ENCODE measurements at places on chromosomes 12 and 14. TPM values are rescaled to one million over a fixed set of nuclear protein-coding genes. Genes with fewer than 3 reads are reported as not detected.

KRT6A gene
- total RNA-seq, result not detected

KRT78 gene
- not detected for total RNA-seq

SLC10A1 gene
- not detected for total RNA-seq

NOVA1 gene
- total RNA-seq, result 34.6 TPM

FOXN4 gene
- under 0.01 TPM for total RNA-seq

ITGA5 gene
- total RNA-seq, result 3.7 TPM

GRCh38 chr12:67469666-67470065, 178.9 kb upstream of the DYRK2 start:
- DNase-seq, result no peak

DNA sequence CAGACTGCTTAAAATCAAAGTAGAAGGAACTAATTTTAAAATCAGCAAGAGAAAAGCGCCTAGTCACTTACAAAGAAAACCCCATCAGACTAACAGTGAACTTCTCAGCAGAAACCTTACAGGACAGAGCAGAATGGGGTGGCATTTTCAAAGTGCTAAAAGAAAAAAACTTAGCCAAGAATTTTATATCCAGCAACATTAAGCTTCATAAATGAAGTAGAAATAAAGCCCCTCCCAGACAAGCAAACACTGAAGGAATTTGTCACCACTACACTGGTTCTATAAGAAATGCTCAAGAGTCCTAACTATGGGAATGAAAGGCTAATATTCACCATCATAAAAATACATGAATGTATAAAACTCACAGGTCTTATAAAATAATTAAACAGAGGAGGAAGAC, 6.4 kb upstream of the ZNF268 start:
- DNase-seq, result no peak

GRCh38 chr12:131616738-131617137, 94.2 kb upstream of the SFSWAP start:
- DNase-seq, result no peak

DNA sequence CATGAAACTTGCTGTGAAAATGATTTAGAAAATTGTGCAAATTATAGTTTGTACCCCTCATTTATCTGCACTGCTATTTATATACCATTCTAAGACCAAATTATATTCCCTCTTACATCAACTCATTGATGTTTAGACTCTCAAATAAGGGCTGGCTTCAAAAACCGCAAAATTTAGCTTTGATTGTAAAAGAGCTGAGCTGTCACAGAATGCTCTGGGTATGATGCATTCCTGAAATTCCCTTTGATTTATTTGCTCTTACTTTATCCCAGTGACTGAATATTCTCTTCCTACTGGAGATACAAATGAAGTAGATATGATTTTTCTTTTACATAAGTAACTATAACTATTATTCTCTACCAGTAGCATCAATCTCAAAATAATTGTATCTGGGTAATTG, 78.0 kb upstream of the TMTC2 start:
- DNase-seq, result no peak

DNA sequence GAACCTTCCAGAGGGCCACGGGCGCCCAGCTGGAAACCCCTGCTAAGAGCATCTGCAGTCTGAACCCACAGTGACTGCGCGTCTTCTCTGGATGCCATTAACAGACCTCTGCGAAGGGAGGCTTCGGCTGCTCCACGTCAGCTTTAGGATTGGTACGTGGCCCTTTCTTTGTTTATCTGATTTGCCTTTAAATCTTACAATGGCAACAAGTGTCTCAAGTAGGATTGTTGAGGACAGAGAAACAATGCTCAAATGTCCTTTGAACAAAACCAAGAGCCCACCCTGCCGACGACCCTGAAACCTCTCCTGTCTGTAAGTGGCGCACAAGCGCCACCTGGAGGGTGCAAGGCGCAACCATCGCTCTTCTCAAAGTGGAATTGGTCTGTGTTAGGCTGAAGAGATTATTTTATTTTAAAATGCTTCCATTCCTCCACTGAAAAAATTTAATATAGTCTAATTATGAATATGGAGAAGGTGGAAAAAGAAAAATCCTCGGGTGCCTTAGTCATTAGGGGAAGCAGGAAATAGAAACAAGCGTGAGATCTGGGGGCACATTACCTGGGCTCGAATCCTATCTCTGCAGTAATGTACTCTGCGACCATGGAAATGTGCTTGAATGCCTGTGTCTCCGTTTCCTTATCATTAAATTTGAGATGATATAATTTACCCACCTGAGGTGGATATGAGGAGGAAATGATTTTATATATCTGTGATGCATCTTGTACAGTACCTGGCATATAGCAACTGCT, 82.6 kb upstream of the PTPRB start:
- DNase-seq, result peak; percentile 24

DNA sequence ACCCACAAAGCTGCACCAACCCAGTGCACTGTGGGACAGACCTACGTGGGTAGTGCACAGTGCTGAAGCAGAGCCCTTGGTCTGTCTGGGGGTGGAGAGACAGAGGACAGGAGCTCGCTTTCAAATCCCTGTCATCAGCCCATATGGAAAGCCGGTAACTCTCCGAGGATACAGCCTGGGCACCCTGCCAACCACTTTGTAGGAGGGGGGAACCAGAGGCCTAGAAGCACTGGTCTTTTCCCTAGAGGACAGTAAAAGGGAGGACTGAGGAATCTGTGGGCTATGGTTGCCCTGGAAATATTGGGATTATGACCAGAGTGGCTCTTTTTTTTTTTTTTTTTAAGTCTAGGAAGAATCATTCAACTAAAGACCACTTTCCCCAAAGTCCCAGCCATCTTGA, 74.3 kb downstream of the MAP3K9 start:
- no peak for DNase-seq

DNA sequence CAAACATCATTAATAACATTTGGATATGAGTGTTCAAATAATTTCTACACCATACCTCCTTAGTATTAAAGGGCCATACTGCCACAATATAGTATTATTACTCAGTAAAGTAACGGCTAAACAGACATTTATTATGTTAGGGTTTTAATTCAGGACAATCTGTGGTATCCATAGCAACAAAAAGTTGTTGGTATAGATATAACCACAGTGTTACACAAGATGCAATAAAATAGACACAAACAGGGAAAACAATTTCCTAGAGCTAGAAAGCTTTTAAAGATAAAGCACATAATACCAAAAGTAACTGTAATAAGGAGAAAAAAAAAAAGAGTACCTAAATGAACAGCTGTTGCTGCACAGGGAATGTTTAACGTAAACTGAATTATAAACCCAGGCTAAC, 16.1 kb downstream of the CNIH1 start:
- no peak for DNase-seq

GRCh38 chr12:109466821-109467220, 10.3 kb downstream of the KCTD10 start:
- DNase-seq, result no peak

DNA sequence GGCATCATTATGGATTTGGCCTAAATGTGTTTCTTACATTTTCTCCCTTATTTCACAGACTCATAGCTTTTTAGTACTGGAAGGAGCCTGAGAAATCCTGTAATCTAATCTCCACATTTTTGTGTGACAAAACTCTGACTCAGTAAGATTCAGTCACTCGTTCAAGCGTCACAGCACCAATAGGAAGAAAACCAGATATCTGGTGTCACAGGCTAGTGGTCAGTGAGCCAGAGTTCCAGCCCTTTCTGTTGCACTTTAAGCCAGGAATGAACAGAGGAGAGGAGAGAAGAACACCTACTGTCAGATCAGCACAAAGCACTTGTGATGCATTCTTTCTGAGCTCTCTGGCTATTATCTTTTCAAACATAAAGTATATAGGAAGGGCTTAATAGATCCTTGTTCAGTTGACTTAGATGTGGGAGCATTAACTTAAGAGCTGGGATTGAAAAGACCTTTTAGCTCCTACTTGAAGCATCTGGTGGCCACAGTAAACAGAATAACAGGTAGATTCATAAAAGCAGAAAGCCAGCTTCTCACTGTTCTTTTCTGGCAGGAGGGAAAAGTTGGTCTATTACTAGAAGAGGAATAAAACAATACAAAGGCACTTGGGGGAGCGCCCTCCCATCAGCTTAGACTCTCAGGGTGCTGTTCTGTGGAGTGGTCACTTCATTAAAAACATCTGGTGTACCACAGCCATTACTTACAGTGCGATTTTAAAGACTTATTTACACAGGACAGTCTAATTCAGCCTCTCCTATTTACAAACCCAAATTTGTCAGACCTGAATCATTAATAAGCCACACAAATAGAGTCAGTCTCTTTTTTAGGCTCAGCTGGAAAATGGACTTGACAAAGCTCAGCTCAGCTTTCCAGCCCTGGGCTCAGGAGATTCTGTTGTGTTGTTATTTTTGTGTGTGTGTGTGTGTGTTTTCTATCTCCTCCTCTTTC, 12.2 kb upstream of the NID2 start:
- no peak for DNase-seq

- DNase-seq, result no peak
Observed at GRCh38 chr14:70887737-70888499, 19.3 kb upstream of the PCNX1 start.

GRCh38 chr12:131242741-131243496, 289.2 kb downstream of the ADGRD1 start:
- DNase-seq, result no peak

DNA sequence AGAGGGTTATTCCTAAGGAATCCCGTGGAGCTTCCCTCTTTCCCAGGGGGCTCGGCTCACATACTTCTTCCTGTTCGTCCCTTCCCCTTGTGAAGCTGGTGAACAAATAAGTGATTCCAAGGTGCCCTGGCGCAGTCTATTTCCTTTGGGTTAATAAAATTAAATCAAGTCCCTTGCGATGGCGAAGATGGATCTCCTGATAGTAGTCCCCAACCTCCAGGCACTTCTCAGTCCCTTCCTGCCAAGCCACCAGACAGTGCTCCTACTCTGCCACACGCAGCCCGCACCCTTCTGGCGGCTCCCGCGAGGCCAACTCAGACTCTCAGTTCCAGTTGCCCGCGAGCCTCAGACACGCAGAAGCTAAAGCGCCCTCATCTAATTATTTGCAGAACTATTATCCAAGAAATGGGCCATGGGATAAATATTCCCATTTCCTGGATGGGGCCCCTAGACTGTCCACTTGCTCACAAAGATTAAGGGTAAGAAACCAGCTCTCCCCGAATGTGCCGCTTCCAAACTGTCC, 2.4 kb upstream of the SIX6 start:
- no peak for DNase-seq

DNA sequence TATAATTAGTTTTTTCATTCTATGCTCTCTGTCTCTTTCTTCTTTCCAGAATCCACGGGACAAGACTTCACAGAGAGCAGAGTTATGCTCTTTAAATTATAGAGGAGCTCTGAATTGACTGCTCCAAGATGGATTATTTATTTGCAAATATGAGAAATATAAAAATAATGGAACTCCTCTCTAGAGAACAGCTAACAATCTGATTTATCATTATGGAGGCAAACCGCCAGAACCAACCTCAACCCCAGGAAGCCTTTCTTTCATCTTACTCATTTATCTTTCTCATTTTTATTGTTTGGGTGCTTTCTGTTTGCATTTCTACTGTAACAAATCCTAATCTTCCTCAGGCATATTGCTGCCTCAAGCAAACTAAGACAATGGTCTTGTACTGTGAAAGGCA, 216.5 kb downstream of the C12orf50 start:
- no peak for DNase-seq

- no peak for DNase-seq
Observed at GRCh38 chr14:26687301-26687837, 89.5 kb upstream of the NOVA1 start.

- no peak for DNase-seq
Observed at GRCh38 chr12:106204312-106204711, 43.5 kb downstream of the CKAP4 start.

DNA sequence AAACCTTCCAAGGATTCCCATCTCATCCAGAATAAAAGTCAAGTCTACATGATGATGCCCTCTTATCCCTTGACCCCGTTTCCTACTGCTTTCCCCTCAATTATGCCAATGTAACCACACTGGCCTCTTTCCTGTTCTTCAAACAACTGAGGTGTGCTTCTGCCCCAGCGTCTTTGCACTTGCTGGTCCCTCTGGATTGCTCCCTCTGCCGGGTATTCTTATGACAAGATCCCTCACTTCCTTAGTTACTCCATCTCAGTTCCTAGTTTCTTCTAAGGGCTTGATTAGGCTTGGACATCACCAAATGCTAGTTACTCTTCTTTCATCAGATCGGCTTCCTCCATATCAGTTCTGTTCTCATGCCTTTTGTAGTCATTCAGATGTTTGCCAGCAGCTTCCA, 32.7 kb upstream of the PELI2 start:
- no peak for DNase-seq

DNA sequence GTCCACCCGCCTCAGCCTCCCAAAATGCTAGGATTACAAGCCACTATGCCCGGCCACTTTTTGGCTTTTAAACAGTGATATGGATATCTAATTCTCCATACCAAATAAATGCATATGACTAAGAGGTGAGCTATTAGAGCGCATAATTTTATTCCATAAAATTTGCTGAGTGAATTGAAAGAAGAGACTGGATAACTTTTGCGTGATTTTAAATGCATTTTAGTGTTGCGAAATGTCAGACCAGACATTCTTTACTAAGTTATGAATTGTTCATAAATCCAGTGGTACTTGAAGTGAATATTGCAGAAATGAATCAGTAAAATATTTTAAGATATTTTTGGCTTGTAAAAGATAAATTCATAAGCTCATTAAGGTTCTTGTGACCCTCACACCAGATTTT, 50.9 kb upstream of the DIP2B start:
- DNase-seq, result no peak

DNA sequence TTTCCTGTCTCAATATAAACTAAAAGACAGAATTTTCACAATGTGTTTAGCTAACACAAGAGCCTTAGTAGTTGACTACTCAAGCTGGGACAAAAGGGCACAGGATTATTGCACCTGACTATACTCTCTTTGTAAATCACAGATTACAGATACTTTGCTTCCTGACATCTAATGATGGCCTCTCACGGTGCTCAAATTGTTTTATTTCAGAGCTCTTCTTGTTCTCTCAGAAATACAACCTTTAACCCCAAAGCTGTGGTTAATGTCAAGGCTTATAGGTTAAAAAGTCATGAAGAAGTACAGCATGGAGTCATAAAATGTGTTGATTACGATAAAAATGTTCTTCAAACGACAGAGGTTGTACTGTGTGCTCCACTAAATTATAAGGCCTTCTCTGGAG, 89.9 kb upstream of the CPNE8 start:
- DNase-seq, result no peak

DNA sequence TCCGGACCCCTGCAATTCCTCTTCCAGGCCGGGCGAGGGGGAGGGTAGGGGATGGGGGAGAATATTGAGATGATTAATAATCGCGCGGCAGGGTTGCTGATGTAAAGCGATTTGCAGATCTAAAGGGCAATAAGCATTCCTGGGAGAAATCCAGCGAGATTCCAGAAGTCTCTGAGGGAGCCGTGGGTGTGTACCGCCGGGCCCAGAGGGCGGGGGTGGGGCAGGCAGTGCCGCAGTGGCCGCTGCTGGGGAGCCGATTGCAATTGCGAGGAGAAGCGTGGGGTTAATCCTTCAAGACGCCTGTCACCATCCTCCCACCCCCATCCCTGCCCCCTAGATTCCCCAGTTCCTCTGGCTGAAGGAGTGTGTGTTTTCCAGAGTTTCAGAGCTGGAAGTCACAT, 16.4 kb downstream of the FOS start:
- DNase-seq, result no peak

DNA sequence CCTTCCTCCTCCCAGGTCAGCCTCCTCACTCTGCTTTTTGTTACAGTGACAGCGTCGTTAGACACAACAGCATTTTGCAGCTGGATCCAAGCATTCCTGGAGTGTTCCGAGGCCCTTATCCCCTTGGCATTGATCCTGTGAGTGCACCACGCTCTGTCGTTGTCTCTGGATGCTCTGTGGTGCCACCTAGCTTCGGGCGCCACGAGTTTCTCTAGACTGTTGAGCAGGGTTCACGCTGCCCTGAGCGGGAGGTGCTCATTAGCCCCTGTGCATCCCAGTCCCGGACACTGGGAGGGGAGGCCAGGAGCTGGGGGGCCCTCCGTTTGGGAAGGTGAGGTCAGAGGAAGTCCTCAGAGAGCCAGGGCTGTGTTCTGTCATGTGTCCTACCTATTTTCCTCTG, 17.3 kb upstream of the DNAH10 start:
- no peak for DNase-seq

Measured in frontal cortex (tissue), 4 donors.